NCI-H69 (cell line): ENCODE measurements at places on chromosomes 1 and 21.

- DNase-seq, result peak; percentile 63
These were observed 439.4 kb downstream of the PTPRU start for GRCh38 chr1:29675481-29676263.

GRCh38 chr1:192118881-192119405, 39.3 kb upstream of the RGS18 start:
- DNase-seq, result no peak

DNA sequence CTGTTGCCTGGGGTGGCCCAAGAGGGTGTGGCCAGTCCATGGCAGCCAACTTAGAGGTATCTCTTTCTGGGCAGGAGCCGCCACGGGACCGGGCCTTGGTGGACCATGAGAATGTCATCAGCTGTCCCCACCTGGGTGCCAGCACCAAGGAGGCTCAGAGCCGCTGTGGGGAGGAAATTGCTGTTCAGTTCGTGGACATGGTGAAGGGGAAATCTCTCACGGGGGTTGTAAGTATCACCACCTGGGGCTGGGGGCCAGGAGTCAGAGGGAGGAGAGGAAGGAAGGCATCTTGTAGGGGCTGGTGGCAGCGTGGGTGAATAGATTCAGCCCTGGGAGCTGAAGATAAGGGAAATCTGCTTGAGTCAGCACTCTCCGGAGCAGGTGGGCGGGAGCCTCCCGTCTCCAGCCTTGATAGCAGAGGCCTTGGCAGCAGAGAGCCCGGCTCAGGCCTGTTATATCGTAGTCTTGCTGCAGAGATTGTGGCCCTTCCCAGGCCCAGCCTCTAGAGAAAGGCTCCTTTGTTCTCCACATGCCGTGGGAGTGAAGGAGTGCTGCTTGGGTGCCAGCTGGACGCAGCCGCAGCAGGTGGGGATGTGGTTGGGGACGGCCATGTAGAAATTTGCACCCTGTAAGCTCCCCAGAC, 25.4 kb downstream of the PHGDH start:
- DNase-seq, result no peak

- DNase-seq, result peak; percentile 81
These were observed 43.4 kb downstream of the SHCBP1L start for GRCh38 chr1:182909578-182909977.

GRCh38 chr1:224742349-224742748, 126.2 kb downstream of the CNIH3 start:
- DNase-seq, result no peak

- DNase-seq, result no peak
These were observed 1054.1 kb downstream of the TTLL7 start for GRCh38 chr1:82944822-82945221.

DNA sequence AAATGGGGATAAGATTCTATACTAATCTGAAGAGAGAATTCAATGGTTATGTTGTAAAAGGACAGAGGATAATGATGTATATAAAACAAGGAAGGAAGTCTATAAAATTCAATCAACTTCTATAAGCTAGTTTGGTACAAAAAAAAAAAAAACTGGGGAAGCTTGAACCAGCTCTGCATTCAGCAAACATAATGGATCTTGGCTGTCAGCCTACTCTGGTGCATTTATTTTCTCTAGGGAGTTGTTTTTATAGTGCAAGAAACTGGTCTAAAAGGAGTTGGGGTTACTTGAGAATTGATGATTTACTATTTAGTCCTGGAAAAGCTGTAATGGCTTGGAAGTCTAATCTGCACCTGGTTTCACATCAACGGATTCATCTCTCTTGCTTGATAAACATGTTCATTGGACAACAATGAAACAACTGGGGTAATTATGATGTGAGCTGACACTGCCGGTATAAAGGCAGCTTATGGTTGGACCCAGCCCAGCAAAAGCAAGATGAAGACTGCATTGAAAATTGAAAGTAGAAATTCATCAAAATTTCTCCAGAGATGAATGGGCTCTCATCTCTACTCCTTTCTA, 199.4 kb upstream of the NRIP1 start:
- DNase-seq, result peak; percentile 77
